Activated naive CD4-positive, alpha-beta T cell treated with anti-CD3 and anti-CD28 coated beads for 36 hours (primary cell): ENCODE measurements at places on chromosomes 12 and 14.

GRCh38 chr12:124752437-124753227, 111.0 kb downstream of the SCARB1 start:
- no peak for DNase-seq

DNA sequence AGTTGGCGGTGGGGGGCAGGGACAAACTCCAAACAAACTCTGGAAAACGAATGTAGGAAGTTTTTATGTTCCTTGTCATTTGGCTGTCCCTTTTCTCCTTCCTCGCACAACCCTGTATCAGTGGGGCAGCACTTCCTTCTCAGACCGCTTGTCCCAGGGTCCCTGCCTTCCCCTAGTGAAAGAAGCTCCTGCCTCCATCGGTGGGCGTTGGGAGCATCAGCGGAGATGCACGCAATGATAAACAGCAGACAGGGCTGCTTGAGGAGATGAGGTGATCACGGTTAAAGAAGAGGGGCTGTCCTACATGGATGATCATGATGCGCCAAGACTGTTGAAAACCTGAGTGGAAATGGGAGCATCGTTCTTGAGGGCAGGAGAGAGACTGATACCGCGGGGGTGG, 620 bp downstream of the C1S start:
- DNase-seq: no peak

- no peak for DNase-seq
Observed at GRCh38 chr12:113325916-113326315, 9.0 kb downstream of the SLC8B1 start.

DNA sequence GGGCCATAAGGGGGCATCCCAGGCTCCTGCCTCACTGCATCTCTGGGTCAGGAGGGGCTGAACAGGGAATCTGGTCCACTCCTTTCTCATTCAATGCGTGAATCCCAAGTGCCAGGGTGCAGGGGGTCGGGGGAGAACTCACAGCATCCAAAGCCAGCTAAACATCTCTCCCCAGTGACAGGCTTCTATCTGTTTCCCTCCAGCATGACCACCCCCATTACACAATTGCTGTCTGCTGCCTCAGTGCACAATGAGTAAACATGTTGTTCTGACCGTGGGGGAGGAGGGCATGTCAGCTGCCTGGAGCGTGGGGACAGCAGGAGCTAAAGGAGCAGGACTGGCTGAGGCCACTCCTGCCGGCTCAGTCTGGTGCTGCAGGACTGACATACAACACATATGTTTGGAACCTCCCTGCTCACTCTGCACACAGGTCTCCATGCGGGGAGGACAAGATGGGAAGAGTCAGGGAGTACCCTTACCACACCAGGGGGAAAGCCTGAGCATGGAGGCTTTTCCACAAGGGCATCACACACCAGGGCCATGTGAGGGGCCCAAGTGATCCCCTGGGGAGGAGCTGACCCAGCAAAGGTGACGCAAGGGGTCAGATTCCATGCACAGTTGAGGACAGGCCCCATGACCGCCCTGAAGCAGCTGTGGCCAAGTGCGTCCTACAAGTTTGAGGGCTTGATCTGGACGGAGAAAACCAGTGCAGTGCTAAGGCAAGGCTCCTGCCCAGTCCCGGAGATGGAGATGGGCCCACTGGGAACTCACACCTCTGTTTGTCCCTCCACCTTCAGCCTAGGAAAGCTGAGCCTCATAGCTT, 1.4 kb downstream of the TNS2 start:
- no peak for DNase-seq

GRCh38 chr14:30876692-30877091, 2.3 kb downstream of the COCH start:
- DNase-seq: no peak

- no peak for DNase-seq
Observed at GRCh38 chr12:67388331-67389138, 119.4 kb downstream of the CAND1 start.

GRCh38 chr14:94458558-94459205, 6.1 kb upstream of the SERPINA11 start:
- DNase-seq: no peak

- DNase-seq: no peak
Observed at GRCh38 chr14:28599191-28599590, 167.4 kb upstream of the FOXG1 start.

GRCh38 chr12:89179983-89180382, 172.3 kb downstream of the DUSP6 start:
- DNase-seq: no peak

- no peak for DNase-seq
Observed at GRCh38 chr12:109140560-109140959, 24.2 kb downstream of the ACACB start.

DNA sequence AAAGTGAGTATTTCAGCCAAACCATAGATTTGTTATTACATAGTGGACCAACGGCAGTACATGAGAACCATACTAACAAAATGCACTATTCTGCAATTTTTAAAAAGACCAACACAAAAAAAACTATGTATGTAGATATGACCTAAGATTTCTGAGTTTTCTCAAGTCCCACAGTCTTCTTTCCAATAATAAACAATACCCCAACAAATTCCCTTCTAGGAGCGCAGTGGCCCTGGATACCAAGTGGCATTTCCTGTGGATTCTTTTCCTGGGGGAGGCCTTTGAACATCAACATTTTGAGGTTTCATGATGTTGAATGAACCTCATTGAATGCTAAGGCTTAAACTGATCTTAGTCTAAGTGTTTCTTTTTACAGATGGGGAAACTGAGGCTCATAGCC, 210.5 kb downstream of the BCAT1 start:
- no peak for DNase-seq

- DNase-seq: no peak
Observed at GRCh38 chr12:121227294-121227693, 17.4 kb downstream of the P2RX4 start.

DNA sequence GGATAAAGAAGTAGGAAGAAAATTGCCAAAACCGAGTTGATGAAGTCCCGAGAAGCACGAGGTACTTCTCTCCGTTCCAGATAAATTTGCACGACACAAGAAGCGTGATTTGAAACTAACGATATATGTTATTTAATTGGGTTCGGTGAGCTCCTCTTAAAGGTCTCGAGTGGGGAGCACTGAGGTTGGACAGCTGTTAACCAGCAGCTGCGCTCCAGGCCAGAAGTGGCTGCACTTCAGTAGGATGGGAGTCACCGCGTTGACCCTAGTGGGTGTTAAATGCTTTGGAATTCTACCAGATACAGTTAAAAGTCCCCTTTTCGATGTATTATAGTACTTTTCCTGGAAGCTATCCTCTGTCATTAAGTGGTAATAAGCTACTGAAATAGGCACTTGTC, 953 bp upstream of the DCAF5 start:
- DNase-seq: no peak

DNA sequence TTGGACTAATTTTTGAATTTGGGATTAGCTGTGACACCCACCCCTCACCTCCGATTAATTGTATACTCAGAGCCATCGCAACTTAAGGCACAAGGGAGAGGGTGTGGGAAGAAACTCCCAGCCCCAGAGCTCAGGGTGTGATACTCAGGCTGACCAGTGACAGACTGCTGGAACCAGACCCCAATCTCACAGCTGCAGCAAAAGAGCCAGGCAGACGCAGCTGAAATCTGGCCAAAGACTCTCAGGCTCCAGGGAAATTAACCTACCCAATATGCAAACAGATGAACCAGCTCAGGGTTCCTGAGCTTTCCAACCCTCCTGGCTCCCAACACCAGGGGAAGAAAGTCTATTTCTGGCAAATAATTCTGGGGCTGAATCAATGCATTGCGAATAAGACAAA, 30.5 kb downstream of the ANAPC7 start:
- no peak for DNase-seq

- peak; percentile 15 for DNase-seq
Observed at GRCh38 chr12:95182868-95183415, 34.3 kb downstream of the FGD6 start.

GRCh38 chr14:102374264-102374663, 11.5 kb downstream of the TECPR2 start:
- no peak for DNase-seq

- DNase-seq: no peak
Observed at GRCh38 chr14:48401321-48401720, 725.9 kb upstream of the MDGA2 start.

- no peak for DNase-seq
Observed at GRCh38 chr14:102511538-102511937, 2.0 kb upstream of the ANKRD9 start.

DNA sequence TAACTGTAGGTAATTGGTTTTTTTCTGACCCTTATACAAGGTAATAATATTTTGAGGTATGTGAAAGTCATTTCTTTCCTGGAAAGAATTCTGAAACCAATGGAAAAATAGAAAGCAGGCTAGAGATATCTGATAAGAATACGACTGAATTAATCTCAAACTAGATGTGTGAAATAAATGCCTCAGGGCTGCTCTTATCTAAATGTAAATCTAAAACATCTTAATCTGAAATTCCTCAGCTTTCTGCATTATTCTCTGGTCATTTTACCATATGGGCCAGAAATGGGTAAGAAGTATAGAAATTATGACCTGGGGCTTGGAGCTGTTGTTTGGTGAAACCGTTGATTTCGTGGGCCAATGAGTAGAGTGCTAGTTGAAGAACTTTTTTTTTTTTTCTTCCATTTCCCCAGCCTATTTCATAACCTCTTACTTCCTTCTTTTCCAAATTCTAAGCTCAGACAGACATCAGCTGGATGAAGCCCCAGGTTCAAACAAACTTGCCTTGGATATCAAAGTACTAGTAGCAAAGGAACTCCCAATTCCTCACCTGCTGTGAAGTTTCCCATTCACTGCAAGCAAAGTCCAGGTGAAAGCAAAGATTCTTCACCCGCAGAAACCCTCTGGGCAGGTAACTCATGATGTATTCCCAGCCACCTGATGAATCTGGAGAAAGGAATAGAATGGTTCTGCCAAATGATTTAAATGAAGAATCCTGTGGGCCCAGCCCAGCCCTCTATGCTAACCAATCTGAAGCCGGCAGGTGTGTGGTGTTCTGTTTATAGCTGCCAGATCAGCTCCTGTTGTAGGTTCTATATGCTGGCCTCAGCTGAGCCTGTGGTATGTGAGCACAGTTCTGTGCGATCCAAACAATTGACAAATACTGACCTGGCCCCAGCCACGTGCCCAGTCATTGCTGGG, 9.7 kb upstream of the FOS start:
- no peak for DNase-seq

DNA sequence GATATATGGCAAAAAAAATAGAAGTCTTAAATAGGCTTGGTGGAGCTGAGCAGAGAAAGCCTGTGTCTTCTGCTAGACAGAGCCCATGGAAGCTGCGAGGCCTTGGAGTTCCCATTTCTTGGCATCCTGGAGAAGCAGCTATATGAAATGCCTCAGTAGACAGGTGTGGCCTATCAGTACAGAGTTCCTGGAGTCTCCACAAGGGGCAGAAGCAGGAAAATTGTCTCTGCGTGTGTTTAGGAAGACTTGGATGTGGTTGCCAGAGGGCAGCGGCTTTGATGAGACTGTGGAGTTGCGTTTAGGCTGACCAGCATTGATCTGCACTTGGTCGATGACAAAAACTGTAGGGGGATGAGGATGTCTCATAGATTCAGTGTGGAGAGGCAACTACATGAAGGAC, 334.5 kb upstream of the SEL1L start:
- DNase-seq: no peak

- no peak for DNase-seq
Observed at GRCh38 chr12:80165746-80166145, 66.4 kb downstream of the OTOGL start.

DNA sequence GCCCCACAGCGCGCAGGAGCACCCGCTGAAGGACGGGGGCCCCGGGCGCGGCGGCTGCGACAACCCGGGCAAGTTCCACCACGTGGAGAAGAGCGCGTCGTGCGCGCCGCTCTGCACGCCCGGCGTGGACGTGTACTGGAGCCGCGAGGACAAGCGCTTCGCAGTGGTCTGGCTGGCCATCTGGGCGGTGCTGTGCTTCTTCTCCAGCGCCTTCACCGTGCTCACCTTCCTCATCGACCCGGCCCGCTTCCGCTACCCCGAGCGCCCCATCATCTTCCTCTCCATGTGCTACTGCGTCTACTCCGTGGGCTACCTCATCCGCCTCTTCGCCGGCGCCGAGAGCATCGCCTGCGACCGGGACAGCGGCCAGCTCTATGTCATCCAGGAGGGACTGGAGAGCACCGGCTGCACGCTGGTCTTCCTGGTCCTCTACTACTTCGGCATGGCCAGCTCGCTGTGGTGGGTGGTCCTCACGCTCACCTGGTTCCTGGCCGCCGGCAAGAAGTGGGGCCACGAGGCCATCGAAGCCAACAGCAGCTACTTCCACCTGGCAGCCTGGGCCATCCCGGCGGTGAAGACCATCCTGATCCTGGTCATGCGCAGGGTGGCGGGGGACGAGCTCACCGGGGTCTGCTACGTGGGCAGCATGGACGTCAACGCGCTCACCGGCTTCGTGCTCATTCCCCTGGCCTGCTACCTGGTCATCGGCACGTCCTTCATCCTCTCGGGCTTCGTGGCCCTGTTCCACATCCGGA, 1.4 kb downstream of the FZD10 start:
- DNase-seq: no peak

DNA sequence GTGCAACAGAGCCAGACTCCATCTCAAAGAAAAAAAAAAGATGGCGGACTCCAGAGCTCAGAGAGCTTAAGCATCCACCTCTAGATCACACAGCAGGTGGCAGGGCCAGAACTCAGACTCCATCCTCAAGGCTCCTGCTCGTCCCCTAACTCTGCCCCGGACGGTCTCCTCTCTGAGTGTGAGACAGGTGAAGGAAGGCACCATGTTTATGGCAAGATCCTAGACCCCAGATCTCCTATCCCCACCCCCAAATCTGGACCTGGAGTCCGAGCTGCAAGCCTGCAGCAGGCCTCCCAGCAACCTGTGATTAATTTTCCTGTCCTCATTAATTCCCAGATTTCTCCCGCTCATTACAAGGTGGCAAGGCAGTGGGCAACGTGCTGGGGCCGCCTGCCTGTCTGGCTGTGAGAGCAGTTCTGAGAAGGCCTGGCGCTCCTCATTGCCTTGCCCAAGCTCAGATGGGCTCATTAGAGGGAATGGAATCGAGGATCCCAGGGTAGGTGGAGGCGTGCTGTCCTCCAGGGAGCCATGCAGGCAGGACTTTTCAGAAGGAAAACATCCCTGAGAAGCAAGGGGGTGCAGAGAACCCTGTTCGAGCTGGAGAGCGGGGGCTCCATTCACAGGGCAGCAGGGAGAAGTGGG, 296.6 kb upstream of the RTL1 start:
- no peak for DNase-seq

DNA sequence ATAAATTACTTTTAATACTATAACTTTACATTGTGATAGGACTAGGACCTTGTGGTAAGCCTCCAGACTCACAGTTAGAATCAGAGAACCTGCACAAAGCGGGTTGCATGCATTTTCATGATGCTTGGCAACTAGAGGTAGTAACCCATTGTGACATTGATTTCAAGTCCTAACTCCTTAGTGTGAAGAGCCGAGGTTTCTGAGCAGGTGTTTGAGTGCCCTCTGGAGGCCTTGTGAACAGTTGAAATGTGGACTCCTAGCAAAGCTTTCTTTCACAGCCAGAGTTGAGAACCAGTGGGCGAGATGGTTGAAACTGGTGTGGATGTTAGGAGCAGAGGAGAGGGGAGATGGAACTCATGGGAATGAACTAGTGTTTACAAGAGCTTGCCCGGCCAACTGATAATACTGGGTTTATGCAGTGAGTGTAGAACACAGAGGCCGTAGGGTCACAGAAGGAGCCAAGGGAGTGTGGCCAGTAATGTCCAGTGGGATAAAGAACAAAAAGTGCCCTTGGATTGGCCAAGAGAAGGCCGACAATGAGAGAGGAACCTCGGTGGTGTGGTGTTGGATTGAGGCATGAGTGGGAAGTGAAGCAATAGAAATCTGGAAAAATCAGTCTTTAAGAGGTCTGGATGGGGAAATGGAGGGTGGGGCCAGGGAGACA, 10.9 kb downstream of the ZNF664 start:
- peak; percentile 63 for DNase-seq

- peak; percentile 38 for DNase-seq
Observed at GRCh38 chr14:100554082-100554677, 33.0 kb downstream of the BEGAIN start.
